ENCODE measurements at places on chromosomes 12 and 14.

DNA sequence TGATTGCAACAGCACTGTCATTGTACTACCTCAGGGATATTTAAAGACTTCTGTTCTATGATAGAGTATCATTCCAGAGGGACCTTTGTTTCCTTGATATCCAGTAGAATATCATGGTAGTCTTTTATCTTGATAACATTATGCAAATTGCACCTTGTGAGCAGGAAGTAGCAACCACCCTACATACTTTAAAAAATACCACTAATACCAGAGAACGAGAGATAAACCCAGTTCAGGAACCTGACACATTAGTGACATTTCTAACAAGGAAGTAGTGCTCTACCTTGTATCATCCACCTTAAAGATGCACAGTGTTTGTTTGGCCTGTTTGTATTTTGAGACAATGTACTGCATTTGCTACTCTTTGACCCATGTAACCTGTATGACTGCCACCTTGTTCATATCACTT, 8.8 kb upstream of the MAP4K5 start:
- DNase-seq, result no peak

GRCh38 chr12:104565606-104566243, 109.0 kb downstream of the CHST11 start:
- no peak for DNase-seq

GRCh38 chr14:30058401-30058800, 130.8 kb upstream of the PRKD1 start:
- no peak for DNase-seq

DNA sequence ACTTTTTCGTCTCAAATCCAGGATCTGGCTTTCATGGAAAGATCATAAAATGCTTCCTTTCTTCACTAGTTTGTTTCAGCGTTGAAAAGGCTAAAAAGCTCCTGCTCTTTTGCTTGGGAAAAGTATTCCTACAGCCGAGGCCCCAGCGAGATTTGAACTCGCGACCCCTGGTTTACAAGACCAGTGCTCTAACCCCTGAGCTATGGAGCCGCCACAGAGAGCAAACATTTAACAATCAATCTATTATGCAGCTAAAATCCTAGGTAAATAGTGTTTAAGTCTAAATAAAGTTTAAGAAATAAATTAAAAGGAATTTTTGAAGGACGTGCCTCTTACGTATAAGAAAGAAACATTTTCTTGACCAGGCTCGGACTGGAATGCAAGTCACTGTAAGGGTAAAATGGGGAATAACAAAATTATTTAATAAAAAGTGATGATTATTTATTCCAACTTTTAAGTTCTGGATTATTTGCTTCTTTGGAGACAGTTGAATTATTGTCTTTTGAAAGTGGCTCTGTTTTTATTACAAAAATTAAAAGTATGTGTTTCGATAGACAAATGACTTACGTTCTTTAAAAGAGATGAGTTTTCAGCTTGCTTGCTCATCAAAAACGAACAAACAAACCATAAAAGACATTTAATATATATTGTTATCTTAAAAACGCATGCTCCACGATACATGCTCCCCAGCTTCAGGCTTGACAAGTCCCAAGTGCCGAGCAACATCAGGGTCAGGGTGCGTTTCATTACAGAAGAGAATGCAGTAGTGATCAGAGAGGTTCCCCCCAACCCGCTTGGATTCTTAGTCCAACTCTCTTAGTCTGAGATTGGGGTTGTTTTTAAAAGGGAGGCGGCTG, 10.2 kb downstream of the OR6S1 start:
- DNase-seq, result peak; percentile 41

DNA sequence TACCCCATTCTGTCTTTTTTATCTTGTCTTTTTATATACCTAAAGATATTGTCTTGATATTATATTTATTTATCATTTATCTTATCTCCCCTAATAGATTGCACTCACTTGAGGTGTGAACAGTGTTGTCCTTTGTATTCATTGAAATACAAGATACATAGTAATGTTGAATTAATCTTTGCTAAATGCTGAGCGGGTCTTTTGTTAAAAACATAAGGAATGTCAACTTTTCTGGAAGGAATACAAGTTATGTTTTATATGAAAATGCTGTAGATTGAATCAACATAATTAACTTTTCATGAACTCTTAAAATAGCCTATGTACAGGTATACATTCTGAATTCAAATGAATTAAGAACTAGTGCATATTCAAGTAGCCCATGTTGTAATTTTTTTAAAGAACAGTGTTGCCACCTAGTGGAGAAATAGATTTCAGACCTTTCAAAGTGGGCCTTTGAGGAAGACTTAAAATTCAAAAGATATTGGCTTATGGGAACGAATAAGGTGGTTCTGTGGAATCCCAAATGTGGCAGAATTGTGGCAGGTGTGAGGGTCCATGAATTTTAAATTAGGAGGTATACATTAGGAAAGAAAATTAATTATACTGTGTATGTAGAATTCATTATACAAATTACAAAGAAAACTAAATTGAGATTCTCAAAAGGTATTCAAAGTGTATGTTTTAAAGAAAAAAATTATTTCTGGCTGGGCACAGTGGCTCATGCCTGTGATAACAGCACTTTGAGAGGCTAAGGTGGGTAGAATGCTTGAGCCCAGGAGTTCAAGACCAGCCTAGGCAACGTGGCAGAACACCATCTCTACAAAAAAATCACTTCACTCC, 19.1 kb downstream of the BBOF1 start:
- DNase-seq, result no peak

- DNase-seq, result no peak
Observed at GRCh38 chr12:75710361-75711069, 199.1 kb upstream of the KRR1 start.

DNA sequence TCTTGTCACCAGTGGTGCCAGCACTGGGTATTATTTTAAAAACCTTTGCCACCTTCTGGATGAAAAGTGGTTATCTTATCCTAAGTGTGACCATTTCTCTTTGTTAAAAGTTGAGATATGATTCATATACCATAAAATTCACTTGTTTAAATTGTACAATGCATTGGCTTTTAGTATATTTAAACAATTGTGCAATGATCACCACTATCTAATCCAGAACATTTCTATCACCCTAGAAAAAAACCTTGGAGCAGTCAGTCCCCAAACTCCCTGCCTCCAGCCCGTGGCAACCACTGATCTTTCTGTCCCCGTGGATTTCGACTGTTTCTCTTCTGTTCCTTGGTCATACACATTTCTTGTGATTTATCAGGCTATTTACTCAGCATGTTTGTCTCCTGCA, 28.3 kb downstream of the SH2B3 start:
- no peak for DNase-seq

DNA sequence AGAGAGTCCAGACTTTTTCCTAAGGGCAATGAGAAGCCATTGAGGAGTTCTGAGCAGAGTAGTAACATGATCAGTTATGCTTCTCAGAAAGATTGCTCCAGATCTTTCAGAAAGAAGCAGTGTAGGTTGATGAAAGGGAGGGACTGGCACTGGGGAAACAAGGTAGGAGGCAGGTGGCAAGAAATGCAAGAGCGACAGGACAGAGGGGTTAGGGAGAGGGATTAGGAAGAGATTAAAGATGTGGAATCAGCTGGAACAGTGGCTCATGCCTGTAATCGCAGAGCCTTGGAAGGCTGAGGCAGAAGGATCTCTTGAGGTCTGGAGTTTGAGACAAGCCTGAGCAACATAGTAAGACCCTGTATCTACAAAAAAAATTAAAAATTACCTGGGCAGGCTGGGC, 3.4 kb downstream of the CDCA3 start:
- no peak for DNase-seq

DNA sequence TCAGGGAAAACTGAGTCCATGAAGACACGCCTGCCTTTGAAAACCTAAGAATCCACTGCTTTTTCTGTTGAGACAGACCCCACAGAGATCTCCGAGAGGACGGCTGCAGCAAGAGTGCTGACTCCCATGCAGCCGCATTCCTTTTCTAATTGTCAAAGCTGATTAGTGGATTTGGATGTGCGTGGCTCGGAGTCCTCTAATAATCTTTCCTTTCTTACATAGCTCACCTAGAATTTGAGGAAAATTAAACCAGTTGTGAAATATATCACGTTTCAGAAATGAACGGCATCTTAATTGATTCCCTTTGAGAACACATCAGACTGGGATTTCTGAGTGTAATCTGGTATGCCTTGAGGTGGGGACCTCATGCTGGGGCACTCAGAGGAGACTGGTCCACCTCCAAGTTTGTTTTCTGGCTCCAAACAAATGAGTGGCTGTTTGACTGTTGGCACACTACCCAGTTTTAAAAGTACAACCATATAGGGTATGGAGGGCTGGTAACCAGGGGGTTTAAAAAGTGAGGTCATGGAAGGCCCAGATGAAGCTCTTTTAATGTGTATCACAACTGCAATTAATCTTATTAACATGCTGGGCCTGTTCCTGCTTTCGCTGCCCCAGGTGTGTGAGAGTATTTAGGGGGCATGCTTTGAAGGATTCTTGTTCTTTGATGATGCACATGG, 63.3 kb downstream of the RASSF3 start:
- no peak for DNase-seq

DNA sequence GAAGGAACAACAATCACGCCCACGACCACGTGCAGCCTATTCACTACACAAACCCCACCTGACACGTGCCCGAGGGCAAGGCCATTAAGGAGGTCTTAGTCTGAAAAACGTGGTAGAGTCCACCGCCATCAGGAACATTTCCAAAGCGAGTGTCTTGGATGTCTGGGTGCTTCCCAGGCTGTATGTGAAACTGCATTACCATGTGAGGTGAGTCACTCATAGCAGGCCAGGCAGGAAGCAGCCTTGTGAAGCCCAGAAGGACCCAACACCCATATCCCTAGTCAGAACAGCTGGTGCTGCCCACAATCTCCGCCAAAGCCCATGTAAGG, 3.3 kb upstream of the KRT79 start:
- no peak for DNase-seq

GRCh38 chr14:67269298-67270060, 28.2 kb downstream of the PALS1 start:
- no peak for DNase-seq

- no peak for DNase-seq
Observed at GRCh38 chr12:127304751-127305725, 961.9 kb upstream of the TMEM132C start.

- DNase-seq, result no peak
Observed at GRCh38 chr12:51021694-51022093, 4.5 kb downstream of the SLC11A2 start.

DNA sequence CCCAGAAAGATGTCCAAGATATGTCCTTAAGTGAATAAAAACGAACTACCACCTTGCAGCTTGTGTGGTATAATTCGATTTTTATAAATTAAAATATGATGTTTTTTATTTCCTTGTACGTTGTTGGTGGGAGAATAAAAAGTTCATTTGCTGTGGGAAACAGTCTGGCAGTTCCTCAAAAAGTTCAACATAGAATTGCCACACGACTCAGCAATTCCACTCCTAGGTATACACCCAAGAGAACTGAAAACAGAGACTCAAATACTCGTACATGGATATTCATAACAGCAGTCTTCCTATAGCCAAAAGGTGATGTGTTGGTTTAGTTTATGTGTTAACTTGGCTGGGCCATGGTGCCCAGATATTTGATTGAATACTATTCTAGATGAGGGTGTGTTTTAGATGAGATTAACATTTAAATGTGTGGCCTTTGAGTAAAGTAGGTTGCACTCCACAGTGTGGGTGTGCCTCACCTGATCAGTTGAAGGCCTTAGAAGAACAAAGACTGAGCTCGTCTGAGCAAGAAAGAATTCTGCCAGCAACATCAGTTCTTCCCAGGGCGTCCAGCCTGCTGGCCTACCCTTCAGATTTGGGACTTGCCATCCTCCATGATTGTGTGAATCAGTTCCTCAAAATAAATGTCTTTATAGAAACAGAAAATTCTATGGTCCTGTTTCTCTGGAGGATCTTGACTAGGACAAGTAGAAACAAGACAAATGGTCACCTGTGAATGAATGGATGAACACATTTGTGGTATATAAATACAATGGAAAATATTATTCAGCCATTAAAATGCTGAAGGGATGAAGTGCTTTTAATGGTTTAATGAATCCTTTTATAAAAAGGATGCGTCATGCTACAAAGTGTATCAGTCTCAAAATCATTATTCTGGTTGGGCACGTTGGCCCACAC, 5.1 kb upstream of the DENR start:
- DNase-seq, result no peak

DNA sequence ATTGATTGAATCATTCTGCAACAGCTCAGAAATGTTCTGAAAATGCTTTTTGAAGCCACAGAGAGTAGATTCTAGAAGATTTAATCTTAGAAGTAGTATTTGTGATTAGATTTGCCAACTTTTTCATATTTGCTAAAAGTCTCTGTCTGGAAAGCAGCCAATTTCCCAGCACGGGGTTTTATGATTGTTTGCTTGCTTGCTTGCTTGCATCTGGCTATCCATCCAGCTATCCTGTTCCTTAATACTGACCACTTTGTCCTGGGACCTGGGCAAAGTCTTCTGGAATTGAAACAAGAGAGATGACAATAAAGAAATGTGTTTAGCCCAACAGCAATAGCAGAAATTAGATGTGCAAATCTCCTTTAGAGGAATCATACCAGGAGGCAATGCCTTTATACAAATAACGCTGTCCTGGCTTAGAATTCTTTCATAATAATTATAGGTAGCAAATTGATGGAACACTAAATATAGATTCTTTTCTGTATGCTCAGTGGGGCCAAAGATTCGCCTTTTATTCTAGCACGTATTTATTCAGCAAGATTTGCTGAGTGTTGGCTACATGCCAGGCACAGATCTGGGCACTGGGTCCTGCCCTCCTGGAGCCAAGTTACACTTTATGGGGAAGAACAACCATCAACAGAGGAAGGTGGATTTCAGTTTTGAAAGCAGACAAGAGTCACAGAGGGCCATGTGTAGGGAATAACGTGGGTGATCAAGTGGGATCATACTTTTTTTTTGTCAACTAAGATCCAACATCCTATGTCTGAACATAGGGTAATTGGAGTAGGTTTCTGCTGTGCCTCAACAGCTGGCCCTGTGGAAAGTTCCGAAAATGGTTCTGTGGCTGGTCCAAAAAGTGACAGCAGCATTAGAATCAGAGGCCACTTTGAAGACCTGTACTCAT, 25.3 kb downstream of the MYBPC1 start:
- no peak for DNase-seq

DNA sequence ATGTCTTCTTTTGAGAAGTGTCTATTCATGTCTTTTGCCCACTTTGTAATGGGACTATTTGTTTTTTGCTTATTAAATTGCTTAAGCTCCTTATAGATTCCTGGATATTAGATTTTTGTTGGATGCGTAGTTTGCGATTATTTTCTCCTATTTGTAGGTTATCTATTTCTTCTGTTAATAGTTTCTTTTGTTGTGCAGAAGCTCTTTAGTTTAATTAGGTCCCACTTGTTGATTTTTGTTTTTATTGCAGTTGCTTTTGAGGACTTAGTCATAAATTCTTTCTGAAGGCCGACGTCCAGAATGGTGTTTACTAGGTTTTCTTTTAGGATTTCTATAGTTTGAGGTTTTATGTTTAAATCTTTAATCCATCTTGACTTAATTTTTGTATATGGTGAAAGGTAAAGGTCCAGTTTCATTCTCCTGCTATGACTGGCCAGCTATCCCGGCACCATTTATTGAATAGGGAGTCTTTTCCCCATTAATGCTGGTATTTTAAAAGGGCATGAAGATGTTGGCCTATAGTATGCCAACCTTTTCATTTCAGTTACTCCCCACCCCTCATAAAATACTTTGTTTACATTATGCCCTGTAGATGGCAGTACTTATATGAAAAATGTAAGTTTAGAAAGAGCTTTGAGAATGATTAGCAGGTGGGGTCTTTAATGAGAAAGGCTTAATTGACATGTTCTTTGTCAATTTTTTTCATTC, 62.9 kb upstream of the PSMA6 start:
- DNase-seq, result no peak

- no peak for DNase-seq
Observed at GRCh38 chr12:100229036-100229635, 28.5 kb downstream of the ACTR6 start.
